Hematopoietic multipotent progenitor cell treated with erythropoietin and hydrocortisone succinate and interleukin-3 and kit ligand, for 15 days (in vitro differentiated cells): ENCODE measurements at places on chromosomes 7 and 10.
A peak's percentile ranks its signal among the peaks of the same experiment; 100 is the strongest.

DNA sequence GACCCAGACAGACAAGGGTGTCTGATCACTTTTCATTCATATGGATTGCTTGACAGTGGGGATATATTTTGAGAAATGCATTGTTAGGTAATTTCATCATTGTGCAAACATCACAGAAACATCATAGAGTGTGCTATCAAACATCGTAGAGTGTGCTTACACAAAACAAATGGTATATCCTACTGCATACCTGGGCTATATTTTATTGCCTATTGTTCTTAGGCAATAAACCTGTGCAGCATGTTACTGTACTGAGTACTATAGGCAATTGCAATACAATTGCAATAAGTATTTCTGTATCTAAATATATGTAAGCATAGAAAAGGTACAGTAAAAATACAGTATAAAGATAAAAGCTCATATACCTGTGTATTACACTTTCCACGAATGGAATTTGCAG, 319.1 kb downstream of the KIF20B start:
- no peak for DNase-seq

DNA sequence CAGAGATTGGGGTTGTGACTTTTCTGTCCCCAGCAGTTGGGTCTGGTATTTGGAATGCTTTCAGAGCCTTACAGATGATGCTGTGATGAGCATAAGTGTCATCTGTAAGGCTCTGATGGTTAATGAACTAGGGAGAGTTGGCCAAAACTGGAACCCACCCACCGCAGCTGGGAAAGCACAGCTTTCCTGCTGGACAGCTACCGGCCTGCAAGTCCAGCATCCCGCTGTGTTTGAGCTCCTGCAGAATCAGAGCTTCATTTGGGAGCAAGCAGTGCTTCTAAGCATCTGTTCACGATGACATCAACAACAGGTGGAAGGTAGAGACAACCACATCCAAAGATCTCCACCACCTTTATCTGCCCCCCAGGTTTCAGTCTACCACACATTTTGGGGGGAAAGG, 11.7 kb downstream of the UCN3 start:
- no peak for DNase-seq

GRCh38 chr7:123666492-123666891, 10.8 kb downstream of the LMOD2 start:
- no peak for DNase-seq

GRCh38 chr7:82578430-82578829, 134.9 kb upstream of the CACNA2D1 start:
- no peak for DNase-seq

- DNase-seq: no peak
Observed at GRCh38 chr7:71665716-71666115, 533.8 kb downstream of the GALNT17 start.

GRCh38 chr7:17952387-17952786, 12.1 kb upstream of the SNX13 start:
- no peak for DNase-seq

GRCh38 chr7:87345962-87346371, 503 bp downstream of the CROT start:
- no peak for DNase-seq

- no peak for DNase-seq
Observed at GRCh38 chr10:46291817-46292572, 5.2 kb downstream of the ANTXRL start.

GRCh38 chr10:80196270-80196949, 8.9 kb downstream of the ANXA11 start:
- DNase-seq: no peak

- no peak for DNase-seq
Observed at GRCh38 chr7:139715194-139715815, 62.5 kb downstream of the HIPK2 start.

DNA sequence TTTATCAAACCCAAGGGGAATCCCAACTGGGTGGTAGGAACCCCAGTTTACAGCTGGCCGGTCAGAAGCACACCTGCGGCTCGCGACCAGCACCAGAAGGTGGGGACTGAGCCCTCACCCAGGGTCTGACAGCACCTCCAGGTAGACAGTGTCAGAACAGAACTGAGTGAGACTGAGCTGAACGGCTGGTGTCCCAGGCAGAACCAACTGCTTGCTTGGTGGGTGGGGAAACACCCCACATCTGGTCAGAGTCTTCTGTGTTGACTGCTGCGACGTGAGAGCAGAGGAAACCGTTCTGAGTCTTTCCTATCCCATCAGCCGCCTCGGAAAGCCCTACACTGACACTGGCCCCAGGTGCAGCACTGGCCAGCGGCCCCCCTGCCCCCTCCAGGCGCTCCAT, 160.7 kb downstream of the MAD1L1 start:
- no peak for DNase-seq

- no peak for DNase-seq
Observed at GRCh38 chr7:34842782-34843181, 184.8 kb downstream of the NPSR1 start.

DNA sequence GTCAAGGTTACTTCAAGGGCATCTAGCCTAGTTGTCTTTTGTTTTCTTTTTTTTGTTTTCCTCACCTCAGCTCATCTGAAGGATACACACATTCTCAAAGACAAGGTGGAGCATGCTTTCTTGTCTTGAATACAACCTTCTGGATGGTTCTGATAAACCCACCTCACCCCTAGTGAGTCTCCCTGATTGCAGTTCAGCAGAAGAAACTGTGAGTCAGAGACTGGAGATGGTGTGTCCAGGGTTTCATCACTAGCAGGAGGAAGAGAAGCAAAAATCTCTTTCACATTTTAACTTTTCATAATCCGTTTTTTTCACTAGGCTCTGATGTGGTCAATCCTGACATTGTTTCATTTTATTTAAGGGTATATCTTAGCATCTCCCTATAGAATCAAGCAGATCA, 143.0 kb upstream of the NRBF2 start:
- DNase-seq: no peak

DNA sequence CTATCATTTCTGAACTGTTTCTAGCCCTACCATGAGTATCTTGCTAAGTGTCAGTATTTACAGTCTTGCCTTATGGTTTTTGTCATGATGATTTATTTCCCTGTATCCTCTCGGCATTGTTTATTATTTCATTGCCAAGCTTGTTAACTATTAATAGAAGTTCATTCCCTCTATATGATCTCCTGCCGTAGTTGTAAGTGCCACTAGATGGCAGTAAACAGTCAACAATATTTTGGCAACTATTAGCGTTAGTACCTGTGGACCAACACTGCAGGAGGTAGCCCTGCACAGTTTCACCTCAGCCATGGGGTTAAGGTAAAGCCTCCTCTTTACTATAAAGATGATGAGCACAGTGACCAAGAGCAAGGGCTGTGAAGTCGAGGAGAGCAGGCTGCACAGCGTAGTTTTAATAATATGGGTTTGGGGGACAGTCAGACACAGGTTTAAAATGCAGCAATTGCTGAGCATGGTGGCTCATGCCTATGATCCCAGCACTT, 26.1 kb upstream of the CCNJ start:
- peak; percentile 65 for DNase-seq

DNA sequence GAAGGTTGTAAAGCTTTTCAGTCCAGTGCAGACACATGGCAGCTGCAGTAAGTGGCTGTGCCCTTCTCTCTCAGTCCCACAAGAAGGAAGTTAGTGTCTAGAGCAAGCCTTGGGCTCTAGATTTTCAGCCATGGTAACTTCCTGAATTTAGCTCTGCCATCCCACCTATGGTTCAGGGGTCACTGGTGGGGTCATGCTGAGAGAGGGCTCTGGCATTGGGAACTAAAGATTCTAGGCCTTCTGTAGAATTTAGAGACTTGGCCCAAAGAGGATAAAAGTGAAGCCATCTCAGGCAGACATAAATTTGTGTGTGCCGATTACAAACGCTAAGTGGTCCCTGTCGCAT, 113.5 kb downstream of the COL13A1 start:
- no peak for DNase-seq

DNA sequence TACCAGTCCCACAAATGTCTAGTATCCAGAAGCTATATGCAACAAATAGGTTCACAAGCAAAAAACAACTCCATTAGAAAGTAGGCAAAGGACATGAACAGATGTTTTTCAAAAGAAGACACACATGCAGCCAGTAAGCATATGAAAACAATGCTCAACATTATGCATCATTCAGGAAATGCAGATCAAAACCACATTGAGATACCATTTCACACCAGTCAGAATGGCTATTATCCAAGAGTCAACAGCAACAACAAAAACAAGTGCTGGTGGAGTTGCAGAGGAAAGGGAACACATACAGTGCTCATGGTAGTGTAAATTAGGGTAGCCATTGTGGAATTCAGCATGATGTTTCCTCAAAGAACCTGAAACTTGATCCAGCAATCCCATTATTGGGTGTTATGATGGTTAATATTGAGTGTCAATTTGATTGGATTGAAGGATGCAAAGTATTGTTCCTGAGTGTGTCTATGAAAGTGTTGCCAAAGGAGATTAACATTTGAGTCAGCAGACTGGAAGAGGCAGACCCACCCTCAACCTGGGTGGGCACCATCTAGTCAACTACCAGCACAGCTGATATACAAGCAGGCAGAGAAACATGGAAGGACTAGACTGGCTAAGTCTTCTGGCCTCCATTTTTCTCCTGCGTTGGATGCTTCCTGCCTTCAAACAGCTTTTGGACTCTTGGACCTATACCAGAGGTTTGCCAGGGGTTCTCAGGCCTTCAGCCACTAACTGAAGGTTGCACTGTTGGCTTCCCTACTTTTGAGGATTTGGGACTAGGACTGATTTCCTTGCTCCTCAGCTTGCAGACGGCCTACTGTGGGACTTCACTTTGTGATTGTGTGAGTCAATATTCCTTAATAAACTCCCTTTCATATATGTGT, 218.4 kb upstream of the SEMA3D start:
- DNase-seq: no peak

- DNase-seq: no peak
Observed at GRCh38 chr10:113740850-113741249, 10.6 kb upstream of the PLEKHS1 start.

- DNase-seq: no peak
Observed at GRCh38 chr7:47379629-47380324, 202.1 kb downstream of the TNS3 start.

DNA sequence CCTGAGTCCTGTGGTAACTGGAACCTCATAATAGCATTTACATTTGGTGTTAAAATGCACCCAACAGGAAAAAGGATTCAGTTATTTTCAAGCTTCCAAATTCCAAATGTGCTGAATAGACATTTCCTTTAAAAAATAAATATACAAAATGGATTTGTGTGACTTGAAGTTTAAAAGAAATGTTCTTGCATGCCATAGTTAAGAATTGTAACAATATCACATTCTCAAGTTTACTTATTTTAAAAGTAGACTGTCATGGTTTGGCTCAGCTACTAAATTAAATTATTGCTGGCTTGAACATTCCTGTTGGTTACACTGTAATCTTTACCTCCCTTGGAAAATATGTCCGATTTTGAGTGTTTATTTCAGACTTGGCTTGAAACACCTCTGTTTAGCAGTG, 31.5 kb downstream of the BICC1 start:
- DNase-seq: no peak

DNA sequence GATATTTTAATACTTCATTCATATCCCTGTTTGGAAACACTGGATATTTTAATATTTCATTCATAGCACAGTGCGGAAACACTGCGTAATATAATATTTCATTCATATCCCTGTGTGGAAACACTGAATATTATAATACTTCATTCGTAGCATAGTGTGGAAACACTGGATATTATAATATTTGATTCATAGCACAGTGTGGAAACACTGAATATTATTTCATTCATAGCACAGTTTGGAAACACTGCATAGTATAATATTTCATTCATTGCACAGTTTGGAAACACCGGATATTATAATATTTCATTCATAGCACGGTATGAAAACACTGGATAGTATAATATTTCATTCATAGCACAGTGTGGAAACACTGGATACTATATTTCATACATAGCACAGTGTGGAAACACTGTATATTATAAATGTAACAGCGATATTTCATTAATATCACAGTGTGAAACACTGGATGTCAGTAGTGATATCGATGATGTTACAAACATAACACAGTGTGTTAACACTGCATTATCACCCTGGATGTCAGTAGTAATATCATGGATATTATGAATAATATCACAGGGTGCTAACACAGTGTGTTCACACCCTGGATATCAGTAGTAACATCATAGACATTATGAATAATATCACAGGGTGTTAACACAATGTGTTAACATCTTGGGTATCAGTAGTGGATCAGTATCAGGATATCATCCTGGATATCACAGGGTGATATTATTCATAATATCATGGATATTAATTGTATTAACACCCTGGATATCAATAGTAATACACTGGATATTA, 2.9 kb upstream of the TMEM225B start:
- no peak for DNase-seq
